ENCODE measurements at places on chromosomes 16 and 17.

GRCh38 chr16:22751104-22751667 lies 62.8 kb upstream of the HS3ST2 start:
- no peak for DNase-seq

- DNase-seq, result no peak
Observed at GRCh38 chr16:24980077-24980793, 34.9 kb downstream of the ARHGAP17 start.

DNA sequence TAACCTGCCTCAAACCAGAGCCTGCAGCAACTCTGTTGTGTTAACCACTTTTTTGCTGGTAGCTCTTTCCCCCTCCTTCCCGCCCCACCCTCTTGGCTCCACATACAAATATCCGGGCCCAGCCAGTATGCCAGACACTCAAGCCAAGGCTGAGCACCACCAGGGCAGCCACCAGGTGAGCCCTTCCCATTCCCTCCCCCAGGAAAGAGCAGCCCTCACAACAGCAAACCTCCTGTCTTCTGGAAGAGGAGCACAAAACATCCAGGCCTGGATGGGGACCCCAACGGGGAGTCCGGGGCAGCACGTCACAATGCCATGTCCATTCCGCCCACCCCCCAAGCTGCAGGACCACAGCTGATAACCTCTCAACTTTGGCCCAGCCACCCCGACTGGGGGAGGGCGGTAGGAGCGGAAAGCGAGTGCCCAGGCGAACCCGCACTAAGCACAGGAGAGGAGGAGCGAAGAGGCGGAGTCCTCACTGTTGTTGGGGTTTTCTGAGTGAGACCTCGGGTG lies 757 bp downstream of the ORMDL3 start:
- DNase-seq, result no peak

DNA sequence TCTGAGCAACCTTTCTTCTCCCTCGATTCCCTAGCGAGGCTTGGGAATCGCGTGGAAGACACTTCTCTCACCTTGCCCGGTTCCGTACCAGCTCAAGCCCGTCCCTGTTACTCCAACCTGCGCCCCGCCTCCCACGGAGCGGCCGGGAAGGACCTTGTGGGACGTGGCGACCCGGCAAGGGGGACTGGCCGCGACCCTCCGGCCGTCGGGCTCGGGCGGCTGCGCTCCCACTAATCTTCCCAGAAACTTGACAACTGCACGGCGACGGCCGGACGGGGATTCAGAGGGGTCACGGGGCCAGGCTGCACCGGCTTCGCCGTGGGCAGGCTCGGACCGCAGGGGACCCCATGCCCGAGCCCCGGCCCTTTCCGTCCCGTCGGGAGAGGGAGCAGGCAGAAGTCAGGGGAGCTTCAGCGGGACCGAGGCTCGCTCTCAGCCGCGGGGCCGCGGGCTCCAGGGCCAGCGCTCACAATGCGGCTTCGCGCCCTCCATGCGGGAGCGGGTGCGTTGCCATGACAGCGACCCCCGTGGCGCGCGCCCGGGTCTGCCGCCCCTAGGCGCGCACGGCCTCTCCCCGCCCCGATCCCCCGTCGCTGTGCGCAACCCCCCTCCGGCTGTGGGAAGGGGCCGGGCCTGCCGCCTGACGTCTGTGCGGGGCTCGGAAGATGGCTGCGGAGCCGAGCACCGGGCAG lies at the start of gene SGSM2:
Gene SGSM2, plus strand, starts transcription at position 650 of the 692 bp plus-strand sequence. CDS start 188 bp downstream, outside the sequence.
- no peak for DNase-seq

- DNase-seq, result peak; percentile 42
Observed at GRCh38 chr17:67245073-67245693, at the start of gene HELZ. Gene HELZ (minus strand): TSS chr17:67245196. CDS start chr17:67218804, 26,392 bp downstream.

DNA sequence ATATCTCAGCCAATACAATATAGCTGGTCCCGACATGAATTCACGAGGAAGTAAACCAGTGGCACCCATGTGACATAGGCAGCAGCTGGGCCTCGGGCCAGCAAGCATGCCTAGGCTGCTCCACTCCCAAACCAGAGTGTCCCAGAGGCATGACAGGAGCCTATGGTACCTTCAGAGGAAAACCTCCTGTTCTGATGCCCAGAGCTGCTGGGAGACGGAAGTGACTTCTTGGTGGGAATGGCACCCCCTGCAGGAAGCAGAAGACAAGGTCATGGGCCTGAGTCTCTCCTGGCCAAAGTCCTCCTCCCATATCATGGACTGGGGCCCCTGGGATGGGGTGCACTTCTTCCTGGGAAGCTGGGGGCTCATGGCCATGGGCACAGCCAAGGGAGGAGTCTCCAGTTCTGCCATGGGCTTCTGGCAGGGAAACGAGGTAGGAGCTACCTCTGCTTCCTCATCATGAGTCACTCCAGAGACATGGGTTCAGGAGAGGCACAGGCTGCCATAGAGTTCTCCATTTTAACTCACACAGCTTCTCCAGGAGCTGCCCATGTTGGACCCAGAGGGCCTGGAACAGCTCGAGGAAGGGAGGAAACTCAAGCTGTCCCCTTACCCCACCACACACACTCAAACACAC lies 13.4 kb downstream of the FBF1 start:
- no peak for DNase-seq

DNA sequence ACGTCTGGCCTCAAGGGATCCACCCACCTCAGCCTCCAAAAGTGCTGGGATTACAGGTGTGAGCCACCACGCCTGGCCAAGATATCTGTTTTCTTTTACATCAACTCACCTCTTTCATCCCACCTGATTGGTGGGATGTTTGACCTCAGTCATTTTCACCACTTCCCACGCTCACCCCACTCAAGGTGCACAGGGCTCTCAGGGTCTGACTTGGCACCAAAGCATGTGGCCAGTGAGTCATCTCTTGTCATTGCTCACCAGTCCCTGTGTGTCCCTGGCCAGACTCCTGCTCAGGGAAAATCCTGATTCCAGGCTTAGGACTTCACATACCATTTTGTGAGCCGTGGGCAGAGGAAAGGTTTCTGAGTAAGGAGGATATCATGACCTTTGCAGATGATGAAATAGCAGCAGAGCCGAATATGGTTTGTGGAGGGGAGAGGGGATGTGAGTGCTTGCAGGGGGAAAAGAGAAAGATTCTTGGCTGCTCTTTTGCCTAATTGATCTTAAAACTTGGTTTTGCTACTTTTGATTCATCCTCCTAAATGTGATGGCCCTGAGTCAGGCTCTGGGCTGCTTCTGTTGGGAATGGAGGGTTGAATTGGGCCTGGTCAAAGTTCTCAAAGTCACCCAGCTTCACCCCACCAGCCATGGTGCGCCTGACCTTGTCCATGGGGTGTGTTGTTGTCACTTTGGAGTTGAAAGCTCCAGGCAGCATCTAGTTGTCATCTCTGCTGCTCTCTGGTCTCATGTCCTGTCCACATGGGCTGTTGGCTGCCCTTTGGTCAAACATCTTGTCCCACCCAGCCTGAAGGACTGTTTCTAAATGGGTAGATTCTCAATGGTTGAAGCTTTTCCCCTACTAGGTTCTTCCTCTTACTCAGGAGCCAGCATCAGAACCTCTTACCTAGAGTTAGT lies 6.0 kb upstream of the KCNH6 start:
- DNase-seq, result no peak

GRCh38 chr17:2374549-2375285 lies 26.1 kb downstream of the MNT start:
- DNase-seq, result no peak

DNA sequence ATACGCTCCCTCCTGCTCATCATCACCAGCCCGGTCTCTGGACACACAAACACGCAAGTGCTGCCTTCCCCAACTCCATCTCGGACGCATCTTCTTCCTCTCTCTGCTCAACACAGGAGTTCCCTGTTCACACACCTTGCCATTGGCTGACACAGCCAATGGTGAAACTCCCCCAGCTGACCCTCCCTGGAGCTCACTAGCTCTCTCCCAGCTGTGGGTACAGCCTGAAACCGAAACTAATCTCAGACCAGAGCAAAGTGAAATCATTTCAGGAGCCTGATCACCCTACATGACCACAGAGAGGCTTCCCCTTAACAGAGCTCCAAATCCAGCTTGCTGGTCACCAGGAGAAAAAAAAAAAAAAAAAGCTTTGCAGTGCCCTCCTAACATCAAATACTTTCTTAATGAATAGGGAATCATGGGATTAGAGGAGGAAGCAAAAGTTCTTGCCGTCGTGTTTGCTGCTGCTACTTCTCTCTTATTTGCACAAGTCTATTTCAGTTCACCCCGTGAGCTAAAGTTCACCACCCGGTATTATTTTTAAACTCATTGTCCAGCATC lies 8.3 kb downstream of the CUEDC1 start:
- DNase-seq, result no peak

DNA sequence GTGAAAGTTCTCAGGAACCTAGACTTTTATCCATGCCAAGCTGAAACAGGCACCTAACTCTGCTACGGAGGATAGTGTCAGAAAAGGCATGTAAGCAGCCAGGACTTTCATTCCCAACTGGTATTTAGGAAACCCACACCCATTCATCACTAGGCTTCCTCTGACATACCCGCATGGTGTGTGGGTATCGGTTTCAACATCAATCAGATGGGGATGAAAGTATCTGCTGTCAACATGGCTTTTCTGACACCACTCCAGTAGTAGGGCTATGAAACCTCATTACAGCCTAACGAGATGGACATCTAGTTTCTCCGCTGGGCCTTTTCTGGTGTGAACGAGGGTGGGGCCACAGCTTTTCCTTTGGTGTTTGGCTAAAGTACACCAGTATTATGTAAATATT lies 1178.3 kb downstream of the CDH11 start:
- DNase-seq, result no peak

- no peak for DNase-seq
Observed at GRCh38 chr17:35164716-35165115, 17.1 kb downstream of the UNC45B start.

DNA sequence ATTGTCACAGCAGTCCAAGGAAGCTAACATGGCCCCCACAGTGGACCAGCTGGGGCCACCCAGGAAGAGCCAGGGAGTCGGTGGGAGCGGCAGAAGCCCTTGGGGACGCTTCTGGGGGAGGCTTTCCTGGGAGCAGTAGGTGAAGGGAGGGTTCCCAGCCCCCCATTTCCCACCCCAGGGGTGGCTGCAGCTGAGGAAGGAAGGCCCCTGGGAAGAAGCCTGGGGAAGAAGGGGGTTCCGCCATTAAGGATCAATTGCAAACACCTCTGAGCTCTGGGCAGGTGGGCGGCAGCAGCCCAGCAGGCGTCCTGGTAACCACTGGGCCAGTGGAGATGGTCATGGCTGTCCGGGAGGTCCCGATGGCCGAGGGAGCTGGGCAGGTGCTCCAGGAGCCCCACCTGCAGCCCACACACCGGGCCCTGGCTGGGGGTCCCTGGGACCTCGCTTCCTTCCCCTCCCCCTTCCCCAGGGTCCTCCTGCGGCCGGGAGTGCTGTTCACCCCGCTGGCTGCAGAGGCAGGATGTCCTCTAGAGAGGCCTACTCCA lies 592 bp upstream of the PERCC1 start:
- DNase-seq, result no peak

GRCh38 chr17:17723354-17724261 lies 42.4 kb downstream of the RAI1 start:
- DNase-seq, result no peak

- DNase-seq, result no peak
Observed at GRCh38 chr17:50521514-50521913, 11.0 kb upstream of the EPN3 start.

DNA sequence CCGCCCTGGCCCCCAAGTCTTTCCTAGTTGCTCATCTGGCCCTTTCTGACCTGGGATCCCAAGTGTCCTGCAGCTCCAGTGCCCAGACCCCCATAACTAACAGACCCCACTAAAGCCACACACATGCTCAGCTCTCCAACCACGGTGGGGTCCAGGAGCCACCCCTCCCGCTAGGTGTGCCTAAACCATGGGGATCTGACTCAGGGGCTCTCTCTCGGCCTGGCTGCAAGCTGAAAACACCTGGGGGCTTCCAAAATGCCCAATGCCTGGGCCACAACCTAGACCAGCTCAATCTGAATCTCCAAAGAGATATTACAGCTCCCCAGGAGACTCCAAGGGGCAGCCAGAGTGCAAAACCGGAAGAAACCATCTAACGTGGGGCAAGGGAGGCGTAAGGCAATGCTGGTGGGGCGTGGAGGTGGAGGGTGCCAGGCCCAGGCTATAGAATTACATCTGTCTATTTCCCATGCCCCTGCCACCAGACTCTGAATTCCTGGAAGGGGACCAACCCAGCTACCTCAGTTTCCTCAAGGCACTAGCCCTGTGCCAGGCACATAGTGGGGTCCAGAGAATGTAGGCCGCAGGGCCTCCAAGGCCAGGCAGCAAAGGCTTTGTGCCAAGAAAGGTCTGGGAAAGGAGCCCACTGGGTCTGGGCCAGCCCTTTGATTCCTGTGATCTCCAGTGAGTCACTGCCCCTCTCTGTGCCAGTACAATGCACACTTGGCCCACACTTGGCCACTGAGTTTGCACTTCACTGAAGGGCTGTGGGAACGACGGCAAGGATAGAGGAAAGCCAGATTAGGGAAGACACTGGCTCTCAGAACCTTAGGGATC lies 3.3 kb downstream of the CD2BP2 start:
- peak; percentile 62 for DNase-seq

- no peak for DNase-seq
Observed at GRCh38 chr17:2176499-2177169, 121.7 kb downstream of the HIC1 start.
